SK-N-SH (cell line): ENCODE measurements at places on chromosomes 2 and 18. TPM values are rescaled to one million over a fixed set of nuclear protein-coding genes. Genes with fewer than 3 reads are reported as not detected.

Gene ACMSD
- not detected in 2 replicates for polyA plus RNA-seq

Gene SERPINB10
- 0.10 and 0.15 TPM in 2 replicates for polyA plus RNA-seq

Gene GAREM1
- 2.8 and 3.3 TPM in 2 replicates for polyA plus RNA-seq

Gene SULT6B1
- polyA plus RNA-seq = not detected in 2 replicates

Gene RAD51AP2
- 0.02 TPM in 1 of 2 replicates, not detected in the other for polyA plus RNA-seq

Gene RESP18
- not detected in 2 replicates for polyA plus RNA-seq

Gene CD8B2
- not detected in 2 replicates for polyA plus RNA-seq

Gene CDH7
- polyA plus RNA-seq = not detected in 2 replicates

Gene NDC80
- polyA plus RNA-seq = 7.9 and 11.3 TPM in 2 replicates

Gene NEB
- 0.02 and 0.05 TPM in 2 replicates for polyA plus RNA-seq

GRCh38 chr2:163213661-163214081 lies 375.1 kb upstream of the KCNH7 start:
- no peaks in the 10 kb centered on the region for H3K4me1 ChIP-seq
- H3K27ac ChIP-seq = no peak overlapping the region
- no peaks in the 10 kb centered on the region for H3K27me3 ChIP-seq
- H3K36me3 ChIP-seq = no peaks in the 10 kb centered on the region
- DNase-seq = no peak

DNA sequence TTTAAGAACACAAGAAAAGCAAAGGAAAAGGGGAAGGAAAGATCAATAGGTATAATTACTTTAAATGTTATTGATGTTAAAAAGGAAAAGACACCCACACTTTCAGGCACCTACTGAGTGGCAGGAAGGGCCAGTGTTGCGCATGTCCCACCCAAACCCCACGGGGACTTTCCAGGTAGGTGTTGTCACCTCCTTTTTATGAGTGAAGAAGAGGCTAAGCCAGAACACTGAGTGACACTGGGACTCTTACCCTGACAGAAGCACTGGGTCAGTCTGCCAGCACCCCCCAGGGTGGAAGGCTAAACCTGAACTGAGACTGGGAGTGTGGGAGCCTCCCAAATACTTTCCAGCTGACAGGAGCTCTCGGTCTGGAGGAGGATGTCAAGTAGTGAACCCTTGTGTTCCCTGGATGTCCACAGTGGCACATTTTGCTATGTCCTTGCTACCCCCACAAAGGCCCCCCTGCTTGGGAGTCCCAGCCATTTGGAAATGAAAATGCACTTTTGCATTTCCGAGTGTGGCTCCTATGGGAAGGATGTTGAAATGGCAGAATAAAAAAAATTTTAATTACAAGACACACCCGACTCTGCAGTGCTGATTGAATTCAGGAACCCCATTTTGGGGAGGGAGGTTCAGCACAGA lies 90.9 kb upstream of the SMAD2 start:
- peaks cover 5% of the 10 kb centered on the region; the same call in 1 of the 2 replicates for H3K4me1 ChIP-seq
- no peak overlapping the region for H3K27ac ChIP-seq
- DNase-seq = no peak

DNA sequence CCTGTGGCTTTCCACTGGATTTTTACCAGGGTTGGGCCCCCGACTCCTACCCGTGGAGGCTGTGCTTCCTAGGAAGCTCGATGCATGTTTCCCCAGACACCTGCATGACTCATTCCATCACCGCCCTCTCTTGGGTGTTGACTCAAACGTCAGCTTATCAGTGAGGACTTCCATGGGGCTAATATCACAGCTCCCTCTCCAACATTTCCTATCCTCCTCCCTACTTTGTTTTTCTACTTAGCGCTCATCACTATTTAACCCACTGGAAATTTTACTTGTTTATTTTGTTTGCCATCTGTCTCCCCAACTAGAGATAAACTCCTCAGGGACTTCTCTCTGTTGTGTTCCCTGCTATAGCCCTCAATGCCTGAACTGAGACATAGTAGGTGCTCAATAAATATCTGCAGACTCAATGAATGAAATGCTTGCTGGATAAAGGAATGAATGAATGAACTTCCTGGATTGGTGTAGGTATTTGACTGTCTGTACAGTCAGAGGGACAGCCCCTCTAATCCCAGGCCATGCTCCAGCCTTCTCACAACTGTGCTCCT lies 89.7 kb upstream of the MSH2 start:
- H3K36me3 ChIP-seq = no peaks in the 10 kb centered on the region
- H3K4me1 ChIP-seq = peaks cover 33% of the 10 kb centered on the region
- no peak for DNase-seq
- H3K4me3 ChIP-seq = no peak overlapping the region

- no peak overlapping the region for H3K4me3 ChIP-seq
- no peak for DNase-seq
- peaks cover 7% of the 10 kb centered on the region; the same call in 1 of the 2 replicates for H3K4me1 ChIP-seq
Observed at GRCh38 chr2:239179851-239180371, 220.9 kb downstream of the HDAC4 start.

- no peak for DNase-seq
- no peak overlapping the region for H3K4me3 ChIP-seq
Observed at GRCh38 chr2:127179766-127180165, 40.3 kb downstream of the CYP27C1 start.

DNA sequence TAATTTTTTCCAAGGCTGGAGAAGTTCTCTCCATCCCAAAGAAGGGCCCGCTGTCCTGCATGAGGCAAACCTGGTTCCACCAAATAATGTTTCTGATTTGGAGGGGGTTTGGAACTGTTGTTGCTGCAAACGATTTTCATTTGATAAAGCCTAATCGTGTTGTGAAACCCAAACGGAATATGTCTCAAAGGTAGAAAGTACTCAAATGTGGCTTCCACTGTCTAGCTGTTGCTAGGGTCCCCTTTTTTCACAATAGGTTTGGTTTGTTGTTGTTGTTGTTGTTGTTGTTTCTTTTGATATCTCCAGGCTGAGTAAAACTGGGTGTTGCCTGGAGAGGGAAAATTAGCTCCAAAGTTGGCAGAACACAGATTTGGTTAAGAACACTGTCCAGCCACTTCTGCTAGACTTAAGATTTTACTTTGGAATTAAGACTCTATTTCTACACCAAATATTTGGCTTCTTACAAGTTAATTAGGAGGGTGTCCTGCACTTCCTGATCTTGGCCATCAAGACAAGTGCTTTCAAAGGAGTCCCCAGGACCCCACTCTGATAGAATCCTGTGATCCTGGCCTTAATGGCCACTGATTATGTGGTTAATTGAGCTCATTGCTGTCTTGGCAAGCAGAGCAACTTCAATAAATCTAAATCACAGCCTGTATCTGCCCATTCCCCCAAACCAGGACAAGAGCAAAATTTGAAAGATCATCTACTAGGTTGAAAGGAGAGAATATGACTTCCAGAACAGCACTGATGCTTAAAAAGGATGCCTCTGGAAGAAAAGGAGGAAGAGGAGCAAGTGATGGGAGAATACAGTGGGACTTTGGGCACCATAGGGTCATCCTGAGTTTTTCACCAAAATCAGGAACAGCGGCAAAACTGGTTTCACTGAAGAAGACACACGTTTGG lies 3.3 kb upstream of the HOXD13 start:
- H3K4me3 ChIP-seq = no peak overlapping the region
- no peak for DNase-seq
- no peaks in the 10 kb centered on the region for H3K36me3 ChIP-seq
- no peaks in the 10 kb centered on the region for H3K4me1 ChIP-seq
- peaks cover 95% of the 10 kb centered on the region for H3K27me3 ChIP-seq
- no peak overlapping the region for H3K27ac ChIP-seq

GRCh38 chr18:9991011-9992000 lies 77.5 kb downstream of the VAPA start:
- H3K4me3 ChIP-seq = no peak overlapping the region
- H3K36me3 ChIP-seq = no peaks in the 10 kb centered on the region
- H3K4me1 ChIP-seq = no peaks in the 10 kb centered on the region
- no peak overlapping the region for H3K27ac ChIP-seq

- H3K36me3 ChIP-seq = no peaks in the 10 kb centered on the region
- DNase-seq = peak; percentile 17
- H3K4me3 ChIP-seq = no peak overlapping the region
- peak overlapping the region; percentile 34; the same call in 1 of the 2 replicates for H3K27ac ChIP-seq
Observed at GRCh38 chr2:225670111-225670974, 270.8 kb downstream of the NYAP2 start.

DNA sequence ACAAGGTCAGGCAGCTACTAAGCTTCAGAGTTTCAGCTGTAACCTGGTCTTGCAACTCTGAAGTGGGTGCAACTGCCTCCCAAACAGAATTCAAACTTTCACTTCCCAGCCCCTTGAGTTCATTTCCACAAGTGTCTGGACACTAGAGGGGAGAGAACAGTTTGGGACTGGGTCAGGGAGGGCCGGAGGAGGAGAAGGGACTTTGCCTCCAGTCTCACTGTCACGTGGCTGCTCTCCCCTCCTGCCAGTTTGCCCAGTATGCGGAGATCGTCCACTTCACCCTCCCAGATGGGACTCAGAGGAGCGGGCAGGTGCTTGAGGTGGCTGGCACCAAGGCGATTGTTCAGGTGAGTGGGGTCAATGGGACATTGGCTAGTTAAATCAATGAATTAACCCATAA lies 20.6 kb upstream of the ANKRD53 start:
- DNase-seq = no peak
- H3K27me3 ChIP-seq = no peaks in the 10 kb centered on the region
- H3K27ac ChIP-seq = no peak overlapping the region
- H3K4me3 ChIP-seq = no peak overlapping the region

GRCh38 chr18:80074697-80075096 lies 34.4 kb upstream of the ADNP2 start:
- H3K36me3 ChIP-seq = no peaks in the 10 kb centered on the region
- peaks cover 12% of the 10 kb centered on the region; the same call in 1 of the 2 replicates for H3K27me3 ChIP-seq
- no peak for DNase-seq
- no peak overlapping the region for H3K27ac ChIP-seq

DNA sequence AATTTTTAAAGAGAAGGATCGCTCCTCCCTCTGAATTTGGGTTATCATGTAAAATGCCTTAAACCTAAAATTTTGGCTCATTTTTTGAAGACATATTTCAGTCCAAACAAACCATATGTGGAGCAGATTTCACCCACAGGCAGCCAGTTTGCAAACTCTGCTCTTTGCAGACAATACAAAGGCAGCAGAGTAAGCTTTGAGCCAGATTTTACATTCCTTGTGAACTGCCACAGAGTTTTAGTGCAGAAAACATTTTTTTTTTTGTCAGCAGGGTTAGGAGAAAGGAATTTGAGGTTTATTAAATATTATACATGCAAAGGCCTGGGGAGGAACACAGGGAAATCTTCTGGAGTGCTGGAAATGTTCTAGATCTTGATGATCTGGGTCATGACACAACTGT lies 171.9 kb upstream of the FN1 start:
- H3K36me3 ChIP-seq = no peaks in the 10 kb centered on the region
- H3K27me3 ChIP-seq = no peaks in the 10 kb centered on the region
- no peak for DNase-seq
- no peak overlapping the region for H3K4me3 ChIP-seq
- H3K27ac ChIP-seq = no peak overlapping the region

- no peaks in the 10 kb centered on the region for H3K4me1 ChIP-seq
- DNase-seq = no peak
- no peaks in the 10 kb centered on the region for H3K36me3 ChIP-seq
- no peaks in the 10 kb centered on the region; the same call in 1 of the 2 replicates for H3K27me3 ChIP-seq
- H3K4me3 ChIP-seq = no peak overlapping the region
Observed at GRCh38 chr2:133077269-133077822, 407.3 kb upstream of the LYPD1 start.

DNA sequence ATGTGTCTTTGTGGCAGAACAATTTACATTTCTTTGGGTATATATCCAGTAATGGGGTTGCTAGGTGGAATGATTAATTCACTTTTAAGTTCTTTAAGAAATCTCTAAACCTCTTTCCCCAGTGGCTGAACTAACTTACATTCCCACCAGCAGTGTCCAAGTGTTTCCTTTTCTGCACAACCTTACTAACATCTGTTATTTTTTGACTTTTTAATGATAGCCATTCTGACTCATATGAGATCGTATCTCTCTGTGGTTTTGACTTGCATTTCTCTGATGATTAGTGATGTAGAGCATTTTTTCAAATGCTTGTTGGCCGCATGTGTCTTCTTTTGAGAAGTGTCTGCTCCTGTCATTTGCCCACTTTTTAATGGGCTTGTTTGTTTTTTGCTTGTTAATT lies 43.1 kb upstream of the PTH2R start:
- peaks cover 11% of the 10 kb centered on the region for H3K4me1 ChIP-seq
- H3K4me3 ChIP-seq = no peak overlapping the region
- H3K27ac ChIP-seq = no peak overlapping the region

DNA sequence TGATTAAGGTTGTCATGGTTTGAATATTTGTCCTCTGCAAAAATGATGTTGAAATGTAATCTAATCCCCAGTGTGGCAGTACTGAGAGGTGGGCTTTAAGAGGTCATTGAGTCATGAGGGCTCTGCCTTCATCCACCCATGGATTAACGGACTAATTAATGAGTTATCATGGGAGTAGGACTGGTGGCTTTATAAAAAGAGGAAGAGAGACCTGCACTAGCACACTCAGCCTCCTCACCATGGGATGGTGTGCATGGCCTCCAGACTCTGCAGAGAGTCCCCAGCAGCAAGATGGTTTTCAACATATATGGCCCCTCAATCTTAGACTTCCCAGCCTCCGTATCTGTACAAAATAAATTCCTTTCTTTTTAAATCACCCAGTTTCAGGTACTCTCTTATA lies 41.0 kb downstream of the DTNB start:
- no peaks in the 10 kb centered on the region; the same call in 1 of the 2 replicates for H3K4me1 ChIP-seq
- no peaks in the 10 kb centered on the region for H3K27me3 ChIP-seq
- no peak overlapping the region for H3K27ac ChIP-seq
- H3K4me3 ChIP-seq = no peak overlapping the region
- H3K36me3 ChIP-seq = peaks cover 3% of the 10 kb centered on the region

GRCh38 chr2:133817680-133818566 lies 249.7 kb upstream of the NCKAP5 start:
- H3K4me3 ChIP-seq = no peak overlapping the region
- no peaks in the 10 kb centered on the region for H3K36me3 ChIP-seq
- H3K27me3 ChIP-seq = no peaks in the 10 kb centered on the region
- peaks cover 5% of the 10 kb centered on the region for H3K4me1 ChIP-seq
- DNase-seq = peak; percentile 30

GRCh38 chr2:102967451-102967850 lies 205.6 kb downstream of the TMEM182 start:
- peak overlapping the region; percentile 9; the same call in 1 of the 2 replicates for H3K27ac ChIP-seq
- no peak overlapping the region for H3K4me3 ChIP-seq
- no peaks in the 10 kb centered on the region for H3K27me3 ChIP-seq

DNA sequence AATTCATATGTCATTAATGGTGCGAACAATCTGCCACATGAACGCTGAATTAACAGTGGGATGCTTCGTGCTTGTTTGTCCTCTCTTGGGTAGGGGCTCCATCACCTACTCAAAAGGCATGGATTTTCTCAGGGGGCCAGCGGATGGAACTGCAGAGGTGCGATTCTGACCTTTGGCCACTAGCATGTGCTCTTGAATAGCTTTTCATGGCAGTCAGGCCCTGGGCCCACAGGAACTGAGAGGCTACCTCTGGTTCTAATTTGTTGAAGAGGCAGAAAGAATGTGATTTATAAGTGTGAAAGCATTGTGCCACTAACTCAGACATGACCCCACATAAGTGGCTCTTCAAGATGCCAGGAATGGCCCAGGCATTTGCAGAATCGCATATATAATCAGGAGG lies 283.2 kb downstream of the INSIG2 start:
- peak; percentile 31 for DNase-seq
- no peaks in the 10 kb centered on the region for H3K4me1 ChIP-seq
- no peak overlapping the region for H3K4me3 ChIP-seq
- no peak overlapping the region for H3K27ac ChIP-seq
